Kidney epithelial cell (primary cell): ENCODE measurements at places on chromosomes 5 and 9.

DNA sequence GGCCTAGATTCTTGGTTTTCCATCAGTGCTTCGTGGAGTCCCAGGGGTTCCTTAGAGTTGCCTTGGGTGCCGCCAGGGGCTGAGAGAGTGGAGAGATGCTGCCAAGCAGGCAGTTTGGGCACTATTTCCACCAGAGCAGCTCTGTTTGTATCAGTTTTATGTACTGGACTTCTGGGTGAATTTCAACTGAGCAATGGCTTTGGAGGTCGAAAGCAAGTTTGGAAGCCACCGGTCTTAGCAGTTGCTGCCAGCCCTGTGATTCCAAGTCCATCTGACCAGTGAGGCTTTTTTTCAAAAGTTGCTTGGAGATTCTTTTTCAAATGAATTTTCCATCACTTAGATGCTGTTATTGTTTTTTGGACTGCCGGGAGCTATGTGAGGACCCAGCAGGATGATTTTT is 68.5 kb downstream of the ANGPTL2 start:
- DNase-seq, result no peak

DNA sequence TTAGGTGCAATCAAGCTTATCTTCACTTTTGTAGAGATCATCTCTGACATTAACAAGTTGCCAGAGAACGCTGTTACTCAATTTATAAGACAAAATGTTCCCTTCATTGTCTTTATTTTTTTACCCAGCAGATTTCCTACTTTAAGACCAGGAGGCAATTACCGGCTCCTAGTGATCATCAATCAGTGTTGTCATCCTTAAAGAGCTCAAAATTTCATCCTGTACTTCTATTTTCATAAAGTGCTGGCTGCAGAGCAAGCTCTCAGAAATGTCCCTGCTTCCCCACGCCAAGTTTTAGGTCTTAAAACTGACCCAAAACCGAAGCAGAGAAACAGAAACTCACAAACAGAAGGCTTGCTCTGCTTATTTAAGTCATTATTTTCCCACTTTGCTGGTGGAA is 82.9 kb downstream of the PJA2 start:
- no peak for DNase-seq

DNA sequence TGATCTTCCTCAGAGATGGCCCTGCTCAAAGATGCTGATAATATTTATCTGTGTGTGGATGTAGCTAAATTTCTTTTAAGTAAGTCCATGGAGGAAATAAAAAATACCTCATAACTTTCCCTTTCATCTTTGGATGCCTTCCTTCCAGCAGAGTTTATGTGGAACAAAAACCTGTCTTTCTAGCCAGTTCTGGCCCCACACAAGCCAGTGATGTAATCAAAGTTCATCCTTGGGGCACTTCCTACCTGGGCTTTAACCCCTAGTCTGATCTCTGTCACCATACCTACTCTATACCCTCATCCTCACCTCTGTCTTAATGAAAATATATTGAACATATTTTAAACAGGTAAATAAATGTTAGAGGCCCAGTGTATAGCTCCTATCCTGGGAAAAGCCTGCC is 39.8 kb upstream of the RASGRF2 start:
- no peak for DNase-seq

DNA sequence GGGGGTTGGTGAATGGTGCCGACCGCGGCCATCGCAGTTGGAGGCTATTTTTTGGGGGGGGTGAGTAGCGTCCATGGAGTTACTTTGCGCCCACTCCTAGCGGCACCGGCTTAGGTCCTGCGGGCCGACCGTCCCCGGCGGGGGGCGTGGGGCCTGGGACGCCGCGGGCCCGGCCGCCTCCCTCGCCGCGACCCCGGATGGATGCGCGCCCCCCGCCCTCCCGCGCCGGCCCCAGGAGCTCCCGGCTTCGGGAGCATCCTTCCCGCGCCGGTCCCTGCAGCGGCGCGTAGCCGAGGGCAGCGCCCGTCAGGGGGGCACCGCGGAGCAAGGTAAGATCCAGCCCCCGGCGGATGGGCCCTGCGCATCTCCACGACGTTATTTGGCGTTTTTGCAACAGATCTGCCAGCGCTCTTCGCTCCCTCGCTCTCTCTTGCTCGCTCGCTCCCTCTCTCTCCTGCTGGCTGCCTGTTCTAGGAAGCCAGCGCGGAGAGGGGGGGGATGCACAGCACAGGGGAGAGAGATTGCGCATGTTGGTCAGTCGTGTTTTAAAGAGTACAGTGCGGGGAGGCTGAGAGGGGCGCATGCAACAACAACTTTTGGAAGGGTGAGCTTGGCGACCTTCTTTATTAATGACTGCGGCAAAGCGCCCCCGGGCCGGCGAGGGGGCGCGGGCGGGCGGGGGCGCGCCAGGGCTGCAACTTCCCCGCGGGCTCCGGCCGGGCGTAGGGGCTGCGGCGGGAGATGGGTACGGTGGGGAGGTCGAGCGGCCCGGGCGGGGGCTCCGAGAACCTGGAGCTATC is 413 bp downstream of the JADE2 start:
- no peak for DNase-seq

- no peak for DNase-seq
Observed at GRCh38 chr5:104299998-104300706, 737.6 kb upstream of the NUDT12 start.

- DNase-seq, result no peak
Observed at GRCh38 chr5:161535762-161536161, 10.8 kb downstream of the GABRB2 start.

- no peak for DNase-seq
Observed at GRCh38 chr9:35854091-35854762, 16.0 kb downstream of the OR13J1 start.
